ENCODE measurements at places on chromosomes 7 and 10. TPM values are rescaled to one million over a fixed set of nuclear protein-coding genes. Genes with fewer than 3 reads are reported as not detected.
A peak's percentile ranks its signal among the peaks of the same experiment; 100 is the strongest.

The FXYD4 gene
- not detected for total RNA-seq

The OPN1SW gene
- total RNA-seq: not detected

The SEMA3E gene
- total RNA-seq: 5.4 TPM

The SORCS3 gene
- 1.4 TPM for total RNA-seq

The LRIT1 gene
- total RNA-seq: 0.07 TPM

The PNLIPRP3 gene
- not detected for total RNA-seq

The SYCE1 gene
- not detected for total RNA-seq

The ZP3 gene
- 4.3 TPM for total RNA-seq

DNA sequence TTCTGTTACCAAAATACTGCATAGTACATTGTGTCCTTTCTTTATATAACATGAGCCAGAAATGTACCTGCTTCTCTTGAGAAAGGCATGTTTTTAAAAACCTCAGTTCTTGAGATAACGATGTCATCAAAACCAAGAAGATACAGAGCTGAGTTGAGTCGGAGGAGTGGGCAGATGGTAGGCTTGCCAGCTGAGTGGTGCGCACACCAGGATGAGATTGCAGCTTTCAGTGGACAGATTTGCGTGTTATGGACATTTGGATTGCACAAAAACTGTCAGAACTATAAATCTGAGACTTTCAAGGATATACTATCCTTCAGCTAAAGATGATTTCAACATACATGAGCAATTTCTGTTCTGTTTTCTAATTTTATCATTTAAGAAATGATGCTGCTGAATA, 25.0 kb downstream of the PRKAR2B start:
- peaks cover 21% of the 10 kb centered on the region for H3K4me1 ChIP-seq

DNA sequence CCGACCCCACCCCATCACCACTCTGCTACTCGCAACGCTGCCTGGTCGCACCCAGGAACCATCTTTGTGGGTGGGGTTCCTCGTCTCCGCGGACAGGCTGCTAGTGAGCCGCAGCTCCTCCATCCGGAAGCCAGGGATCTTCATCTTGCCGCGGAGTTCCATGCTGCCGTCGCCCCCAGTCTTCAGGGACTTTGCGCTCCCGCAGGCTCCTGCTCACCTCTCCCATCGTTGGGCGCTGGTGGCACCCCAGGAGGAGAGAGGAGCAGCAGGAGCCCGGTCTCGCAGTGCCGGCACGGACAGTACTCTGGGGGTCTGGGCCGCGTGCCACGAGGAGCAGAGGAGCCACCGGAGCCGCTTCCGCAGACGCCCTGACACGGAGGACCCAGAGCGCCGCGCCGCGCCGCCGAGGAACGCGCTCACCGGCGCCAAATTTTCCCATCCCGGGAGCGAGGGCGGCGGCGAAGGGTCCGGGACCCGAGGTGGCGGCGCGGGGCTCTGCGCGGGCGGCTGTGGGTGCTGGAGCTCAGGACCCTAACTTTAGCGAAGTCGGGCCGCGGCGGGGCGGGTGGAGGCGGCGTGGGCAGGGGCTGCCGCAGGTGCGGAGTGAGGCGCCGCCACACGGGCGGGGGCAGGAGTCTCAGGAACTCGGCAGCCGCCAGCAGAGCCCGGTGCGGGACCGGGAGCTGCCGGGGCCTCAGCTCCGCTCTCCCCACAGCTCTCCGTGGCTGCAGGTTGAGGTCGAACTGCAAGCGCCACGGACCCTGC, 750.1 kb upstream of the SORCS1 start:
- H3K27me3 ChIP-seq: peaks cover 12% of the 10 kb centered on the region
- H3K4me3 ChIP-seq: peak overlapping the region; percentile 77
- peaks cover 76% of the 10 kb centered on the region for H3K4me1 ChIP-seq
- DNase-seq: peak; percentile 67
- no peak overlapping the region for H3K27ac ChIP-seq
- H3K36me3 ChIP-seq: no peaks in the 10 kb centered on the region

DNA sequence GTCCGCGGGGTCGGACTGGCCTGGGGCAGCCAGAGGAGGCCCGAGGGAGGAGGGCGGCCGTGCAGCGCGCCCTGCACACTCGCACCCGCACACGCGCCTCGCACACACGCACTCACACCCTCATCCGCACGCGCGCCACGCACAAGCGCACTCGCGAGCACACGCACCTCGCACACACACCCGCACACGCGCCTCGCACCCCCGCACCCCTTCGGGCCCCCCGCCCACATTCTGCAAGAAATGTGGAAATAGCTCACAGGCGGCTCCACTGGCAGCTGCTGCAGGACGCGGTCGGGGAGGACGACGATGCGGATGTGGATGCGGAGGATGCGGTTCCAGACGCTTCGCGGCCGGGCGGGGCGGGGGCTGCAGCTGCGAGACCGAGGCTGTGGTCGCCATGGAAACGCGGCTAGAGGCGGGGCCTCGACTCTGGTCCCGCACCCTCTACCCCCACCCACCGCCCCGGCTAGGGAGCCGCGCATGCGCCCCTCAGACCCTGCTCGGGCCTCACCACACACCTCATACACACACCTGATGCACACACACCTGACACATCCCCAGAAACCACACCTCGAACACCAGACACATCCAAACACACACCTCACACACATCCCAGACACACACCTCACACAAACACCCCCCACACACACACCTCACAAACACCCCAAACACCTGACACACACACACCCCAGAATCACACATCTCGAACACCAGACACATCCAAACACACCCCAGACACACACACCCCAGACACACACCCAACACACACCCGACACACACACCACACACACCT, at the start of gene CALY:
TSS of gene CALY (minus strand) at position 320 of the 793 bp plus-strand sequence. CDS start 7,907 bp downstream, outside the sequence.
- peak within 1 kb of the TSS; percentile 60 for H3K4me3 ChIP-seq
- H3K27me3 ChIP-seq: peaks cover 53% of the 10 kb centered on the region
- no peak within 1 kb of the TSS for H3K27ac ChIP-seq

GRCh38 chr10:131570716-131571307, 259.3 kb upstream of the TCERG1L start:
- H3K27ac ChIP-seq: no peak overlapping the region
- H3K4me1 ChIP-seq: no peaks in the 10 kb centered on the region
- no peak overlapping the region for H3K4me3 ChIP-seq
- no peak for DNase-seq
- no peaks in the 10 kb centered on the region for H3K36me3 ChIP-seq

- no peak overlapping the region for H3K4me3 ChIP-seq
- no peak overlapping the region for H3K27ac ChIP-seq
- H3K36me3 ChIP-seq: no peaks in the 10 kb centered on the region
- H3K27me3 ChIP-seq: no peaks in the 10 kb centered on the region
- DNase-seq: no peak
- H3K4me1 ChIP-seq: peaks cover 2% of the 10 kb centered on the region
Observed at GRCh38 chr10:124568339-124568738, 106.7 kb downstream of the LHPP start.

GRCh38 chr10:80459047-80459865, 5.1 kb downstream of the TSPAN14 start:
- H3K4me1 ChIP-seq: peaks cover 79% of the 10 kb centered on the region
- no peak overlapping the region for H3K4me3 ChIP-seq
- DNase-seq: peak; percentile 41

- no peaks in the 10 kb centered on the region for H3K27me3 ChIP-seq
- no peaks in the 10 kb centered on the region for H3K36me3 ChIP-seq
- no peak overlapping the region for H3K4me3 ChIP-seq
- H3K27ac ChIP-seq: no peak overlapping the region
- H3K4me1 ChIP-seq: peaks cover 6% of the 10 kb centered on the region
Observed at GRCh38 chr10:16367621-16368292, 69.1 kb upstream of the PTER start.

- no peak overlapping the region for H3K4me3 ChIP-seq
- H3K36me3 ChIP-seq: no peaks in the 10 kb centered on the region
- no peak for DNase-seq
- no peaks in the 10 kb centered on the region for H3K4me1 ChIP-seq
- H3K27ac ChIP-seq: no peak overlapping the region
- no peaks in the 10 kb centered on the region for H3K27me3 ChIP-seq
Observed at GRCh38 chr7:121519548-121520521, 123.7 kb upstream of the FAM3C start.

DNA sequence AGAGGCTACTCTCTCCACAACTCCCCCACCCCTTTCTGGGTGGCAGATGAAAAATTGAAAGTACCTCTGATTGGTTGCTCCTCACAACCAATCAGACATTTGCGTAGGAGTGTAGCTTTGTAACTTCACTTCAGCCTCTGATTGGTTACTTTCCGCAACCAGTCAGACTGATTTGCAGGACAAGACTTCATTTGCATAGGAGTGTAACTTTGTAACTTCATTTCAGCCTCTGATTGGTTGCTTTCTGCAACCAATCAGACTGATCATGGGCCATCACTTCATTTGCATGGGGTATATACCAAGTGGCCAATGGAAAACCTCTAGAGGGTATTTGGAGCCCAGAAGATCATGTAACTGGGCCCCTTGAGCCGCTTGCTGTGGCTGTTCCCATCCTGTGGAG, 25.6 kb downstream of the CDNF start:
- H3K27me3 ChIP-seq: no peaks in the 10 kb centered on the region
- H3K4me3 ChIP-seq: no peak overlapping the region
- H3K4me1 ChIP-seq: no peaks in the 10 kb centered on the region
- peak; percentile 25 for DNase-seq
- H3K27ac ChIP-seq: no peak overlapping the region

DNA sequence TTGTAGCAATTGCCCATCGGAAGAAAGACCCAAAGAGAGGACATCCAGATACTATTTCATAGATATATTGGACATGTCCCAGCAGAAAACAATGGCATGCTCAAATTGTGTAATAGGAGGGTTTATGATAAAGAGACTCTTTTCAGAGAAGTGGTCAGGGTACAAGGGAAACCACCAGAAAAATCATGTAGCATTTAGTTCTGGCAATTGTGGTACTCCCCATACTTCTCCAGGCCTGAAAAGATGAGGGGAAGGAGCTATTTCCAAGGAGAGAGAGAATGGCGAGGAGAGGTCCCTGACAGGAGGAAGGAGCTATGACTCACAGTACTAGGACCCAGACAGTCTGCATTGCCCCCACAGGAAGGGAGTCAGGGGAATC, 68.4 kb upstream of the ADO start:
- H3K4me3 ChIP-seq: no peak overlapping the region
- H3K36me3 ChIP-seq: no peaks in the 10 kb centered on the region
- no peak for DNase-seq
- no peak overlapping the region for H3K27ac ChIP-seq

GRCh38 chr7:7100432-7100849, 81.9 kb upstream of the C1GALT1 start:
- DNase-seq: peak; percentile 76
- no peak overlapping the region for H3K4me3 ChIP-seq
- H3K4me1 ChIP-seq: peaks cover 38% of the 10 kb centered on the region
- H3K27me3 ChIP-seq: no peaks in the 10 kb centered on the region
- H3K27ac ChIP-seq: peak overlapping the region; percentile 6

DNA sequence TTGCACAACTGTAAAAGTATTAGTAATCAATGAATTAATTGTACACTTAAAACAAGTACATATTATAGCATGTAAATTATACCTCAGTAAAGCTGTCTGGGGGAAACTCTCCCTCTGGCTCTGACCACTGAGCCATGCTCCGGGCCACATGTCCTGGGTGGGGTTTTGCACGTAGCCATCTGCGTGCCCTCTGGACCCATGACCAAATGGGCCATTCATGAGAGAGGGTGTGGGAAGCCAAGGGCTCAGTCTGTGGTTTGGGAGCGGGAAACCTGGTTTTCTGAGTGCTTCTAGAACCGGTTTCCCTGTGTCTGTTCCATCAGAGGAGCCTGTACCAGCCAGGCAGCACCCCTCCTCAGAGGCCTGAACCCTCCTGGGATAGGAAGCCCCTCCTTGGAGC, 143.2 kb downstream of the SH3PXD2A start:
- H3K4me3 ChIP-seq: no peak overlapping the region
- DNase-seq: no peak
- no peaks in the 10 kb centered on the region for H3K4me1 ChIP-seq
- H3K27me3 ChIP-seq: no peaks in the 10 kb centered on the region

- H3K36me3 ChIP-seq: no peaks in the 10 kb centered on the region
- H3K4me3 ChIP-seq: no peak overlapping the region
- DNase-seq: no peak
- peaks cover 13% of the 10 kb centered on the region for H3K4me1 ChIP-seq
- H3K27me3 ChIP-seq: no peaks in the 10 kb centered on the region
Observed at GRCh38 chr10:114336823-114337509, 67.3 kb downstream of the AFAP1L2 start.

DNA sequence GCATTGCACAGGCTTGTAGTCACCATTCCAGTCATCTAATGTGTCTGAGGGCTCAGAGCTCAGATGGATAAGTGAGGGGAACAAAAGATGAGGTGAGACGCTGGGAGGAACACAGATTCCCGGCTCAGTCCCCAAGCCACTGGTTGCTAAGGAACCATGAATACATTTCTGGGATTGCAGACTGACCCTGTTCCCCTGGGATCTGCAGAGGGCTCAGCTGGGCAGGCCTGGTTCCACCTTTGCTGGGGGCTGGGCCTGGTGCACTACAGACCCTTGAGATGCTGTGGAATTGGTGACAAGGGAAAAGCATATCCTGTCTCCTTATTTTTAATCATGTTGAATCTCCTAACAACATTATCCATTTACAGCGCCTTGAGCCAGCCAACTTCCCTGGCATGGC, 19.2 kb downstream of the ELFN1 start:
- no peak for DNase-seq
- no peaks in the 10 kb centered on the region for H3K4me1 ChIP-seq
- no peak overlapping the region for H3K27ac ChIP-seq
- H3K36me3 ChIP-seq: no peaks in the 10 kb centered on the region
- no peaks in the 10 kb centered on the region for H3K27me3 ChIP-seq
- no peak overlapping the region for H3K4me3 ChIP-seq

- peaks cover 16% of the 10 kb centered on the region for H3K27me3 ChIP-seq
- H3K4me3 ChIP-seq: no peak overlapping the region
- peak; percentile 48 for DNase-seq
- H3K27ac ChIP-seq: no peak overlapping the region
- H3K36me3 ChIP-seq: no peaks in the 10 kb centered on the region
- H3K4me1 ChIP-seq: peaks cover 16% of the 10 kb centered on the region
Observed at GRCh38 chr10:93493162-93493561, 3.2 kb upstream of the CEP55 start.

GRCh38 chr7:149431486-149432120, 29.3 kb downstream of the ZNF777 start:
- no peaks in the 10 kb centered on the region for H3K36me3 ChIP-seq
- peak overlapping the region; percentile 59 for H3K4me3 ChIP-seq
- no peak overlapping the region for H3K27ac ChIP-seq
- H3K4me1 ChIP-seq: peaks cover 4% of the 10 kb centered on the region

DNA sequence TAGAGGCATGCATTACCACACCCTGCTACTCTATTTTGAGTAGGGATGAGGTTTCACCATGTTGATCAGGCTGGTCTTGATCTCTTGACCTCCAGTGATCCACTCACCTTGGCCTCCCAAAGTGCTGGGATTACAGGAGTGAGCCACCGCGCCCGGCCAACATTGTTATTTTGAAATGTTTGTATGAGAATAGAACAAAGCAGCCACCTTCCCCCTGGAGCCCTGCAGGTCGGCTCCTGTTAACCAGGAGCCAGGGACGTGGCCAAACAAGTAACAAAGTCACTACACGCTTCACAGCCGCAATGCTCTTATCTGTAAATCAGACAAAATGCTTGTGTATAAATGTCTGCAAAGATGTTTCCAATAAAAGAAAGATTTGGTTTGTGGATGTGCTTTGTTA, 295.4 kb downstream of the CNTNAP2 start:
- no peaks in the 10 kb centered on the region for H3K36me3 ChIP-seq
- no peak overlapping the region for H3K27ac ChIP-seq
- peak; percentile 30 for DNase-seq
- H3K27me3 ChIP-seq: no peaks in the 10 kb centered on the region

All from GM23338 (cell line).